ENCODE measurements at places on chromosomes 2 and 18. TPM values are rescaled to one million over a fixed set of nuclear protein-coding genes. Genes with fewer than 3 reads are reported as not detected.

Gene SNORC
- 0.63 TPM for total RNA-seq

Gene PTPRM
- total RNA-seq: 77.4 TPM

Gene SMAD2
- total RNA-seq: 77.7 TPM

Gene IFIH1
- 1.6 TPM for total RNA-seq

Gene SH3BP4
- 96.0 TPM for total RNA-seq

Gene INPP5D
- not detected for total RNA-seq

Gene TMEM37
- not detected for total RNA-seq

All from GM23248 (cell line).